CD8-positive, alpha-beta memory T cell (primary cell): ENCODE measurements at places on chromosomes 12 and 14.

- DNase-seq = no peak
Measured at GRCh38 chr12:120079411-120080400, 36.8 kb downstream of the RAB35 start.

GRCh38 chr12:48997719-48998496 is 1.3 kb downstream of the DDN start:
- peak; percentile 12 for DNase-seq

- DNase-seq = no peak
Measured at GRCh38 chr12:131683266-131684014, 27.4 kb upstream of the SFSWAP start.

DNA sequence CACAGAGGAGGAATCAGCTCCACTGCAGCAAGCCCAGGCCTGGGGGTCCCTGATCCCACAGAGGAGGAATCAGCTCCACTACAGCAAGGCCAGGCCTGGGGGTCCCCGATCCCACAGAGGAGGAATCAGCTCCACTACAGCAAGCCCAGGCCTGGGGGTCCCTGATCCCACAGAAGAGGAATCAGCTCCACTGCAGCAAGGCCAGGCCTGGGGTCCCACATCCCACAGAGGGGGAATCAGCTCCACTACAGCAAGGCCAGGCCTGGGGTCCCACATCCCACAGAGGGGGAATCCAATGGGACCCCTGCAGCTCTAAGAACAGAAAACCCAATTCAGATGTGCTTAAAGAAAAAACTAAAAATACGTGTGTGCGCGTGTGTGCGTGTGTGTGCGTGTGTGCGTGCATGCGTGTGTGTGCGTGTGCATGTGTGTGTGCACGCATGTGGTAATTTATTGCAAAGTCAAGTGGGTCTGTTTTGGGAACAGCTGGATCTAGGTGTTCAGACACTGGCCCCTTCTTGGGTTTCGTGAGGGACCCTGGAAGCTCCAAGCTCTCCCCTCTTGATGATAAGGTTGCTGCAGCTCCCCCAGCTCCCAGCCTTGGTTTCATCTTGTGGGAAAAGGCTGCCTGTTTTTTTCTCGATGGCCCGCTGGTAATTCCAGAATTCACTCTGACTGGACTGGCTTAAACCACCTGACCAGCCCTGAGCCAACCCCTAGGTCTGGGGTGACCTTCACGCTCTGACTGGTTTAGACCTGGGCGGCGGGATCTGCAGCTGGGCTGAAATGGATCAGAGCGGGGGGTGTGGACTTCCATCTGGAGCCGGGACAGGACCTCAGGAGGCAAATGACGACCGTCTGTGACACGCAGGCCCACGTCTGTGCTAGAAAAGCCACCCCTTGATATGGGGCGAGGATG is 47.1 kb downstream of the GALNT9 start:
- DNase-seq = no peak

- DNase-seq = no peak
Measured at GRCh38 chr14:75317148-75317547, 38.5 kb downstream of the FOS start.

DNA sequence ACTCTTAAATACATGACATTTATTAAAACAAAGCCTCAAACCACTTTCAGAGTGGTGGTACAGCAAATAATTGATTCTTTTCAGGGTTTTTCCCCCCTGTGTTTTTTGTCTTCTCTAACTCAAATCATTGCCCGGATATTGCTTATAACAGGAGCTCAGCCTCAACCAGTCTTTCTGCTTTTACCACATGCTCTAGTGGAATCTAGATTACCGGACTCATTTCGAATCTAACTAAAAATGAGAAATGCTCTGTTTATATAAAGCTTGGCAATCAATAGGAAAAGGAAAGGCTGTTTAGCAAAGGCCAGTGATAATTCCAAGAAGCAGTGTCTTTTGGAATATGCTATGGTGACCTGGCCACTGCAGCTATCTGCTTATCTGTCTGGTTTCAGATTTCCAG is 161.5 kb downstream of the ETV6 start:
- DNase-seq = no peak

- no peak for DNase-seq
Measured at GRCh38 chr12:125634813-125635212, 569.6 kb downstream of the AACS start.

GRCh38 chr12:24854908-24855307 is 94.0 kb downstream of the BCAT1 start:
- DNase-seq = no peak

GRCh38 chr14:47149326-47149725 is 497.7 kb upstream of the RPL10L start:
- no peak for DNase-seq

- DNase-seq = peak; percentile 46
Measured at GRCh38 chr12:109736552-109737108, 23.0 kb downstream of the FAM222A start.

DNA sequence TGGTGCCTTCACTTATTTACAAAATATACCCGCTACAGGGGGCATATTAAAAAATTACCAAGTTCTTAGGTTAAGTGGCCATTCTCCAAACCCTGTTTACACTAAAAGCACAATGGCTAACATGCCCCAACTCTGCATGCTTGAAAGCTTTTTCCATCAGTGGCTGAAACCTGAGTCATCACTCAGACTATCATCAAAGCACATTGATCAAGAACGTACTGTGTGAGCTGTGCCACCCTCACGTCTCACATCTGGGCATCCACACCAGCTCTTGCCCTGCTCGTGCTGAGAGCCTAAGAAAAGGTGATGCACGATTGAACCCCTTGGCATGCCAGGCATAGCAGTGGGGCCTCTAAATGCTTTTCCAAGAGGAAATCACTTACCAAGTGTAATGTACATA is 13.2 kb downstream of the AQP6 start:
- DNase-seq = no peak

- no peak for DNase-seq
Measured at GRCh38 chr12:24560831-24561271, 388.1 kb downstream of the BCAT1 start.

- DNase-seq = no peak
Measured at GRCh38 chr12:52307836-52308805, 13.1 kb downstream of the KRT83 start.

GRCh38 chr12:12004524-12004923 is 66.2 kb upstream of the BCL2L14 start:
- no peak for DNase-seq

- DNase-seq = no peak
Measured at GRCh38 chr12:93530358-93530757, 42.1 kb upstream of the SOCS2 start.

- DNase-seq = no peak
Measured at GRCh38 chr12:65074932-65075331, 46.2 kb downstream of the WIF1 start.

DNA sequence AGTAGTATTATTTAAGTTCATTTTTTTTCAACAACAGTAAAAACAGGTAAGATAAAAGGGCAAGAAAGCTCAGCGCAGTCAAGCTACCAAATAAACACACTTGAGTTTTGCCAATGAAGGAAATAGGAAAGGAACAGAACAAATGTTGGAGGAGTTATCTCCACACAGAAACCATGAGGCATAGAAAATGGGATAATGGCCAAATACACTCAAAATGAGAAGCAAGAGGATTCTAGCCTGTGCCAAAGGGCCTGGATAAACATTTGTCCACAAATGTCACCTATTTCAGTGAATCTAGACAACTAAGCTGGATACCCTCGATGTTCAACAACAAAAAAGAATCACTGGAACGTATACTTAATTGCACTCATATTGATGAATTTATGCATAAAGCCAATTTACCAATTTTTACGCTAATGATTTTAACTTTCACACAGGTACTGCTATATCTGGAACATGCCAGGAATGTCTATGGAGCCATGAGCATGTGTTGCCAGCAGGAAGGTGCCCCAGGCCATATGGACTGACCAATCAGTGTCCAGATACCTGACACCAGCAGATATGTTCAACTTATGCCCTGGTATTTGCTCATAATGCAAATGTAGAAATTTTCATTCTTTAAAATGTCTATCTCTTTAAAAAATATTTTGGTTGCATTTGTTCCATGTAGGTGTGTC is 21.1 kb downstream of the ST8SIA1 start:
- no peak for DNase-seq

GRCh38 chr14:73743431-73743931 is 29.3 kb upstream of the PNMA1 start:
- DNase-seq = peak; percentile 66

DNA sequence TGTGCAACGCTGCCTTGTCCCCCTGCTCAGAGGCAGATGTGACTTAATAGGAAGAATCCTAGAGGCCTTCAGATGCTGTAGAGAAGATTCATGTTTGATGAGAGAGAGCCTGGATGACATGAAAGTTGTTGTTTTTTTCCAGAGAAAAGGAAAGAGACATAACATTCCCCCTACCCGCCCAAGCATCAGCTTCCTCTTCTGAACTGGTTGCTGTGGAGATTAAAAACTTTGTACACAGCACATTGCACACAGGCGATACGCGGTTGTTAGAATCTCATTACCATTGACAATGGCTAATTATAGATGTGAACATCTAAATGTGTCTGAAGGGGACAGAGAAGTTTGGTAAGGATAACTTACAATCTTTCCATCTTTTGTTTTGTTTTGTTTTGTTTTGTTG is 13.6 kb upstream of the ETFBKMT start:
- no peak for DNase-seq

- no peak for DNase-seq
Measured at GRCh38 chr14:105866841-105867321, 340.5 kb downstream of the TMEM121 start.

GRCh38 chr12:15988983-15989755 is 78.0 kb downstream of the DERA start:
- no peak for DNase-seq

DNA sequence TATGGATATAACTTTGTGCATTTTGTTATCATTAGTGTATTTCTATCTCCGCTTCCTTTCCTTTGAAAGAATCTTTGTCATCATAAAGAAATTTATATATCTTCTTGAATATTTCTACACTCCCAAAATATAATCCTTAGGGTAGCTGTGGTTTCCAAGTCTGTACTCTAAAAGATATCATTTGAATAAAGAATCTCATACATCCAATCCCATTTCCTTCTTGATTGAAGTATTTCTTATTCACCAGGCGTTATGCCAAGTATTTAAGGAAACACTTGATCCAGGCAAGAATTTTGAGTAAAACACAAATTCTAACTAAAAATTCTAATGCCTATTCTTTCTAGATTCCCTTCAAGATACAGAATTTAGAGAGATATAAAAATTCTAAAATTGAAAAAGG is 821.8 kb downstream of the GALC start:
- no peak for DNase-seq

DNA sequence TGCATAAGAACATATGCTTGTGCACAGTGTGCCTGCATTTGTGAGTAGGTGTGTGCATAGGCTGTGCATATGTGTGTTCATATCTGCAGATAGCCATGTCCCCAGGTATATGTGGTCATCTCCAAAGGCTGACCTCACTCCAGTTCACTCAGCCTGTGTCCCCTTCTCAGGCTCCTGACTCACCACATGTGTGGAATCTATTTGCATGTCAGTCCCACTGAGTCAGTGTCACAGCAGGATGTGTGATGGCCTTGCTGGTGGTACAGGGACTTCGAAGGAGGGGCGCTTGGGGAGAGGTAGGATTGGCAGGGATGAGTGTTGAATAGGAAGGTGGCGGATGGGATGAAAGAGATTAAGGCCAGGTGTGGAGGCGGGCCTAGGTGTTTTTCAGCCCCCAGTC is 35.5 kb downstream of the KRT80 start:
- no peak for DNase-seq

DNA sequence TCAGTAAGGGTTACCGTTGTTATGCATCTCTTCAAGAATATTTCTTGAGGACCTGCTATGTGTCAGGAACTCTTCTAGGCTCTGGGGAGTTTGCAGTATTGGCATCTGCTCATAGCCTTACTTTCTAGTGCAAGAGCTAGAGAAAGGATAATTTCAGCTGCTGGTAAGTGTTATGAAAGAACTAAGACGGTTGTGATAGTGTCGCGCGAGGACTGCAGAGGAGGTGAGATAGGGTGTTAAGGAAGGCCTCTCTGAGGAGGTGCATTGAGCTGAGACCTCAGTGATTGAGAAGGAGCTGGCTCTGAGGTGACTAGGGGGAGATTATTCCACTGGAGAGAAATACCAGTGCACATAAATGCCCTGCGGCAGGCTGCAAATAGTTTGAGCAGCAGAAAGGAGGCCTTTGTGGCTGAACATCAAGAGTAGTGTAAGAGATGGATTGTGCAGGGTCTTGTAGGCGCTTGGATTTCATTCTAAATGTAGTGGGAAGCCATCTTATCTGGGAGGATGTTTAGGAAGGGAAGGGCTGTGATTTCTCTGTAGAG is 824 bp downstream of the DDX55 start:
- DNase-seq = no peak

DNA sequence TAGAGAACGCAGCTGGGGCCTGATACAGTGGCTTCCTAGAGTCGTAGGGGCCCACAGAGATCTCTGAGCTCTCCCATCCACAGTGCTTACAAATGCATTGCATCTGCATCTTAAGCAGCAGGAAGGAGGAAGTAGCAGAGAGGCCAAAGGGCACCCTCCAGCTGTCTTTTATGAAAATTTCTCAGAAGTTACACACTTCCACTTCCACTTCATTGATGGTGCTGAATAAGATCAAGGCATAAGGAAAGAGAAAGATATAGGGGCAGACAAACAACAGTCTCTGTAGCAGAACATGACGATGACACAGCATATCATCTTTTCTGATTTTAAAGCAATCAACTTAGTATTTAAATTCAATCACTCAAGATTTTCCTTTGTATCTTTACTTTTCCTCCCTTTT is 51.6 kb upstream of the ABCC9 start:
- DNase-seq = no peak

- no peak for DNase-seq
Measured at GRCh38 chr12:132464820-132465219, 25.1 kb upstream of the FBRSL1 start.

GRCh38 chr12:1279050-1279449 is 288.0 kb downstream of the ERC1 start:
- DNase-seq = no peak

GRCh38 chr14:105617201-105617777 is 90.9 kb downstream of the TMEM121 start:
- no peak for DNase-seq

DNA sequence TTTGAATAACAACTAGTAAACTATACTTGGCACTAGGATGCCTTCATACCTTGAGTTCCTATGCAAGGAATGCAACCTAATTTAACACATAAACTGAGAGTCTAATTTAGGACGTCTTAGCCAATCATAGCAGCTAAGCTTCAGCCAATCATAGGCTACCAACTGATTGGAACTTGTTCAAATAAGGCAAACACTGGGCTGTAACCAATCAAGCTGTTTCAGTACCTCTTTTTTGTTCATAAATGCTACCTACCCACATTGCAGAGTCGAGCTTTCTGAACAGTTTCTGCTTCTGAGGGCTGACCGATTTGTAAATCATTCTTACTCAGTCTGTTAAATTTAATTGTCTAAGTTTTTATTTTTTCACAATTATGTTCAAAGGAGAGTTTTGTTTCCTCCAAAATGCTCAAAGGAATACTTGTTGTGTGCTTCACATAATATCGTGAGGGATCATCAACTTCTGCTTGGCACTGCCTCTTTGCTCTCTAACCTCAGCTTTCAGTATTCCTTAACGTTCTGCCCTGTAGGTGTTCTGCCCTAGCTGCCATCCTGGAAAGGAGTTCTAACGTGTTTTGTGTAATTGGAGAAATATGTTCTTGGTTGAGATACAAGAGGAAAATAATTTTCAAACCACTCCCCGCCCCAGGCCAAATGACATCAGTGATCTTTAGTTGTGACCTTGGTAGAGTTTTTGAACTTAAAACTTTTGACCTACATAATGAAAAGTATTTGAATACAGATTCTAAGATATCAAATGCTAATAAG is 380.4 kb upstream of the MIS18BP1 start:
- no peak for DNase-seq

- no peak for DNase-seq
Measured at GRCh38 chr14:57533214-57533613, 39.6 kb upstream of the CCDC198 start.
